ENCODE measurements at places on chromosomes 5 and 9.
A peak's percentile ranks its signal among the peaks of the same experiment; 100 is the strongest.

DNA sequence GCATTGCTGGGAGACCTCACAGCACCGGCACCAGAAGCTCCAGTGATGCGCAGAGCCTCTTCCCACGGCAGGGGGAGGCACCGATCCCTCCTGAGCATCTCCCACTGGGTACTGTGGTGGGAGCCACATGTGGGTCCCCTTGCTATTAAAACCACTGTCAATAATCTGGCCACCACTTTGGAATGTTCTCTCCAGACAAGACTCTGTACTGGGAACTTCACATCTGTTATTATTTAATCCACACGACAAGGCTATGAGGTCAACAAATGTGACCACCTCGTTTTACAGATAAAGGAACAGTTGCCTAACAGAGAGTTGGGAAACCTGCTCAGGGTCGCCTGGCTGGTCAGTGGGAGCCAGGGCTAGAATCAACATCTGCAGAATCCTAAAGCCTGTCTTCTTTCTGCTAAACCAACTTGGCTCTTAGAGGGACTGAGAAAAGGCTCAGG is 72.7 kb downstream of the EPB41L4B start:
- DNase-seq, result no peak

DNA sequence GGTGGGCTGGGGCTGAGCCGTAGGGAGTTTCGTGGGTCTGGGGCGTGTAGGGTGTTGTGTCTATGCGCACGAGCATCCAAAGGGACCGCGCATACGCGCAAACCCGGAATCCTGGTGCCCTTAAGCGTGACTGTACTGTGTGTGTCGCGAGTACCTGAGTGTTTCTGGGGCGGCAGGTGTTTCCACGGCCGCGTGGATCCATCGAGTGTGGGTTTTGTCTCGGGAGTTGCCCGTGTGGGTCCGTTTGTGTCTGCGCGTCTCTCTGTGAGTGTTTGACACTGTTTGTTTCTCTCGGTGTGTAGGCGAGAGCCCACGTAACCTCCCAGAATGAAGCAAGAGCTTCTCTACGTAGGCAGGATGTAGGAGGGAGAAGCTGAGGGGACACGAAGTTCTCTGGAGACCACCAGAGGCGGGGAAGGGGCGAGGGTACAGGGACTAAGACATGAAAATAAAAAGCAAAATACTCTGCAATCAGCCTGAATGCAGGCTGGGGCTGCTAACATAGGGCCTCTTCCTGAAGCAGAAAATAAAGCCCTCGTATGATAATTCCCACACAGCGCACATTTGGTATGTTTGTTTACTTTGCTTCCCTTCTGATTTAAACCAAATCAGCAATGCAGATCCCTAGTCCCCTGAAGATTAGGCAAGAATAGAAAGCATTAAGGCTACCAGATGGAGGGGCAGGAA is 588 bp upstream of the BRINP1 start:
- DNase-seq, result no peak

GRCh38 chr5:32852535-32852934 is 141.4 kb downstream of the NPR3 start:
- peak; percentile 14 for DNase-seq

GRCh38 chr5:111741278-111741677 is 15.7 kb downstream of the NREP start:
- DNase-seq, result no peak

DNA sequence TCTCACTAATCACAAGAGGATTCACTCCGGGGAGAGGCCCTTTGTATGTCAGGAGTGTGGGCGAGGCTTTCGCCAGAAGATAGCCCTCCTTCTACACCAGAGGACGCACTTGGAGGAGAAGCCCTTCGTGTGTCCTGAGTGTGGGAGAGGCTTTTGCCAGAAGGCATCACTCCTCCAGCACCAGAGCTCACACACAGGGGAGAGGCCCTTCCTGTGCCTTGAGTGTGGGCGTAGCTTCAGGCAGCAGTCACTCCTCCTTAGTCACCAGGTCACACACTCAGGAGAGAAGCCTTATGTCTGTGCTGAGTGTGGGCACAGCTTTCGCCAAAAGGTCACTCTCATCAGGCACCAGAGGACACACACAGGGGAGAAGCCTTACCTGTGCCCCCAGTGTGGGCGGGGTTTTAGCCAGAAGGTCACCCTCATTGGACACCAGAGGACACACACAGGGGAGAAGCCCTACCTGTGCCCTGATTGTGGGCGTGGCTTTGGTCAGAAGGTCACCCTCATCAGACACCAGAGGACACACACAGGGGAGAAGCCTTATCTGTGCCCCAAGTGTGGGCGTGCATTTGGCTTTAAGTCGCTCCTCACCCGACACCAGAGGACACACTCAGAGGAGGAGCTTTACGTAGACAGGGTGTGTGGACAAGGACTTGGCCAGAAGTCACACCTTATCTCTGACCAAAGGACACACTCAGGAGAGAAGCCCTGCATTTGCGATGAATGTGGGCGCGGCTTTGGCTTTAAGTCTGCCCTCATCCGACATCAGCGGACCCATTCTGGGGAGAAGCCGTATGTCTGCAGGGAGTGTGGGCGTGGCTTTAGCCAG is 27.8 kb downstream of the NUTM2F start:
- DNase-seq, result no peak

- DNase-seq, result no peak
Observed at GRCh38 chr5:122181863-122182262, 52.5 kb downstream of the ZNF474 start.

DNA sequence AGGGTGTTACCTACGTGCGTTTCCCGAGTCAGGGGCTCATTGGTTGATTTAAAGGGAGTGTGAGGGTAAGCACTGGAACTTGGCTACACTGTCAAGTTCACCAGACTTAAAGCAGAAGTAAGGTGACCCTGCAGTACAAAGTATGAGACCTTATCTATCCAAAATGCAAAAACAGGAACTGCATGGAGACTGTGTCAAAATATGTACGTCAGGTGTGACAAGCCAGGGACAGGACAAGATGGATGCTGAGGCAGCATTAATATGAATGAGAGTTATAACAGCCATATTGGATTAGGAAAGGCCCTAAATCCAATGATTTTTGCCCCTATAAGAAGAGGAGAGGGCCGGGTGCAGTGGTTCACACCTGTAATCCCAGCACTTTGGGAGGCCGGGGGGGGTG is 15.4 kb upstream of the SUSD3 start:
- DNase-seq, result peak; percentile 58

- no peak for DNase-seq
Observed at GRCh38 chr5:61289241-61289640, 42.8 kb upstream of the ZSWIM6 start.

DNA sequence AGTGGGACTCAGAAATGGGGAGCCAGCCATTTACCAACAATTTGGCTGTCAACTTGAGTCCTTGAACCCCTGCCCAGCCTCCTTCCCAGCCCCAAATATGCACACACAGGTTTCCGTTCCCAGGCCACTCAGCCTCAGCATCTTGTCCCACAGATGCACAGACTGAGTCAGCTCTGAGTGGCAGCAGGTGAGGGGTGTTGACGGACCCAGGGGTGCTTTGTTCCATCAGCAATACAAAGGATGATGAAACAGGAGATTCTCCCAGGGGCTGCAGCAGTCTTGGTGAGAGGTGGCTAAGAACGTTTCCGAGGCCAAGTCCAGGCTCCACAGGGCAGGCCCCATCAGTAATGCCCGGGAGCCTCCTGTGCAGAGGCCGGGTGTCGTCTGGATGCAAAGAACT is 4.9 kb upstream of the OLFM1 start:
- no peak for DNase-seq

GRCh38 chr5:43270645-43271044 is 42.6 kb downstream of the HMGCS1 start:
- peak; percentile 31 for DNase-seq

DNA sequence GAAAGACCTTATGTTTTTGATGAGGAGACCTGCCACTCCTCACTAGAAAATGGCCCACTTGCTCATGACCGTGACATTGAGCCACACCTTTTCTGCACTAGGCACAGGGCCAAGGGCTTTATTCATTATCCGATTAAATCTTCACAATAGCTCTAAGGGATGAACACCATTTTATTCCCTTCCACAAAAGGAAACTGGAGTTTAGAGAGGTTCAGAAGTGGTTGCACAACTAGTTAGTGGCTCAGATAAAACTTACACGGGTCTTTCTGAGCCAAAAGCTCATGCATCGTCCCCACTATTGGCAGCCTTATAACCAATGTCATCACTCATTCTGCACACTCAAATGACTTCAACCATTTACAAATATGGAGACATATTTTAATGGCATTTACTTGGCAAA is 39.4 kb downstream of the SUSD1 start:
- no peak for DNase-seq

GRCh38 chr5:100771181-100771580 is 131.9 kb downstream of the ST8SIA4 start:
- no peak for DNase-seq

- DNase-seq, result peak; percentile 35
Observed at GRCh38 chr5:150113047-150113744, 26.8 kb upstream of the CSF1R start.

GRCh38 chr5:150765799-150766169 is 7.0 kb upstream of the DCTN4 start:
- DNase-seq, result peak; percentile 56

DNA sequence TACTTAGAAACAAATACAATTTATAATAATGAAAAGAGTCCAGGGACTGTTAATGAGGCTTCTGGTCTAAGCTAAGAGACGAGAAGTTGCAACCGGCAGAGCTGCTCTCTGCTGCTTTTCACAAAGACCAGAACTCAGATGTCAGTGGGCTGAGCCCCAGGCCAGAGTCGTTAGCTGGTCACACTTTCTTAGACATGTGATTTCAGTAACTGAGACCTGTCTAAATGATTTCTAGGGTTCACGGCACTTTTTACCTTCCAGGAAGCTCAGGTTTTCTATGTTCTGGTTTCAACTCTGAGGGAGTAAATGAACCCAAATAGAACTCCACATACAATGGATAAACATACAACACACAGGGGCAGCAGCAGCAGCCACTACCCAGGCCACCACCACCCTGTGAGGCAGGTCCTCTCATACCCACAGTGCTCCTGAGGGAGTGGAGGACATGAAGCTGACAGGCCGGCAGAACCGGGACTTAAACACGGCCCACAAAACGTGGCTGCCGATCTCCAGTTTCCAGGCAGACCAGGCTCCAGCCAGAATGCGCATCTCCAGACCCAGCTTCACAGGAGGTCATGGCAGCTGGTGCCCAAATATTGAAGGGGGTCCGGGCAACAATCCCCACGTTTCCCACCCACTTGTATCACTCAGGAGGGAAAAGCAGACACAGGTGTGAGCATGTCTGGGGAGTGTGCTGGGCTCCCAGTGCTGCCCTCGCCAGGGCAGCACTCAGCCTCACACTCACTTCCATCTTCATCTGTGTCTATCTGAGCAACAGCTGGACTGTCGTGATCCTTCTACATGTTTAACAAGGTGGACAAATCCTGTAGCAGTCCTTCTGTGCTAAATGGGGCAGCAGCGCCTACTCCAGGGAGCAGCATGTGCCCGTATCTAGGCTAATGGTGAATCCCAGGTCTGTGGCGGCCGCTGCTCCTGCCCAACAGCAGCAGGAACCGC is 38.8 kb downstream of the IARS1 start:
- no peak for DNase-seq

GRCh38 chr5:30041831-30042385 is 1151.6 kb upstream of the CDH6 start:
- no peak for DNase-seq

- peak; percentile 52 for DNase-seq
Observed at GRCh38 chr5:173530547-173530946, 85.9 kb downstream of the BOD1 start.

DNA sequence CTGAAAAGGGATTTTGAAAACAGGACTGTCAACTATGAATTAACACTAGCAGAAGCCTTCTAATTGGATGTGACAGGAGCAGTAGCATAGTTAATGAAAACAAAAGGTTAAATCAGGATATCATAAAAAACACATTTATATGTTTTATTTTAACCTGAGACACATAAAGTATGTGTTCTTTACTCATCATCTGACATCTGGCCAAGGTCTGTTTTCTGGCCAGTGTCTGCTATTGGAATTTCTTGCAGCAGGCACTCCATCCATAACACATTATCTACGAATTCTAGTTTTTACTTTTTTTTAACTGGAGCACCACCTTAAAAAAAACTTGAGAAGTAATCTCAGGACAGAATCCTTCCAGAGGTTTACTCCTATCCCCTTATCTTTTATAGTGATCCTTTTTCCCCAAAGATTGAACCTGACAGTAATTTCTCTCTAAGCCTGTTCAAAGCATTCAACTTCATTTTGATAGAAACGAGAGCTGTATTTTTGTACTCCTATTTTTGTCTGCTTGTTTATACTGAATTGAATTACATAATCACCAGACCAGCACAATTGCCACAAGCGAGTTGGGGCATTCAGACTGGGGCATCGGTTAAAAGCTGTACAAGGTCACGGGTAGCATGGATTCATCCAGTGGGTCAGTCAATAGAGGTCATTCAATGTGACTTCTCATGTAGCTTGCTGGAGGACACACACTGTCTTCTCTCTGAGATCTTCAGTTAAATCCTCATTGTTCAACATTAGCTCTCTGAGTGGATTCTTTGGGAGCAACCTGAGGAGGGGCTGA is 205.6 kb upstream of the CLINT1 start:
- DNase-seq, result no peak
